Activated T-cell treated with anti-CD3 and anti-CD28 coated beads, Interleukin-2, amount 50 U/mL, for 48 hours (primary cell): ENCODE measurements at places on chromosomes 1 and 21.

DNA sequence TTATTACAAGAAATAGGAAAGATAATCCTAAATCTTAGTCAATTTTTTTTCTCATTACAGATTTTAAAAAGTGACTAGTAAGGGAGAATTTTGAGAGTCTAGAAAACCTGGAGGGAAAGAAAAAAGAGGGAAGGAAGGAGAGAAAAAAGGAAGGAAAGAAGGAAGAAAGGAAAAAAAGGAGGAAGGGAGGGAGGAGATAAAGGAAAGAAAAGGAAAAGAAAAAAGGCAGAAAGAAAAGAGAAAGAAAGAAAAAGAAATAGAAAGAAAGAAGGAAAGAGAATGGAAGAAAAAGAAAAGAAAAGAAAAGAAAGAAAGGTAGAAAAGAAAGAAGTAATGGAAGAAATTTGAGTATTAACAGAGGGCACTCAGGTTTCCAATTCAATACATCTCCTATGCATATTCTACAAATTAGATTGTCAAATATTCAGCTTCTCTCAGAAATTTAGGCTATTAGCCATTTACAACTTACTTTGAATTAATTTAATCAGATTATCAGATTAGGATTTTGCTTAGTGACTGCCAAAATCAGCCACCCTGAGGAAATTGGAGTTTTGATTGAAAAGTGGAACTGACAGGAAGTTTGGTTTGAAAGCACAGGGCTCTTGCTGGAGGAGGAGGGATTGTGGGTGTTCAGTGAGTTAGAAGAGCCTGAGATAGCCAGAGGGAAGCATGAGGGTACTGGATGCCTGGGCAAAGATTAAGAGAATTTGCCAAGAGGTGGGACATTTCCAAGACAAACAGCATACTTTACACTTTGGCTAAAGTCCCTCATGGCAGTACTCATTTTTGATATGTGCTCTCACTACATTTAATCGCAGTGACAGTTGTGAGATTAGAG lies 677.8 kb downstream of the USP25 start:
- DNase-seq = no peak

DNA sequence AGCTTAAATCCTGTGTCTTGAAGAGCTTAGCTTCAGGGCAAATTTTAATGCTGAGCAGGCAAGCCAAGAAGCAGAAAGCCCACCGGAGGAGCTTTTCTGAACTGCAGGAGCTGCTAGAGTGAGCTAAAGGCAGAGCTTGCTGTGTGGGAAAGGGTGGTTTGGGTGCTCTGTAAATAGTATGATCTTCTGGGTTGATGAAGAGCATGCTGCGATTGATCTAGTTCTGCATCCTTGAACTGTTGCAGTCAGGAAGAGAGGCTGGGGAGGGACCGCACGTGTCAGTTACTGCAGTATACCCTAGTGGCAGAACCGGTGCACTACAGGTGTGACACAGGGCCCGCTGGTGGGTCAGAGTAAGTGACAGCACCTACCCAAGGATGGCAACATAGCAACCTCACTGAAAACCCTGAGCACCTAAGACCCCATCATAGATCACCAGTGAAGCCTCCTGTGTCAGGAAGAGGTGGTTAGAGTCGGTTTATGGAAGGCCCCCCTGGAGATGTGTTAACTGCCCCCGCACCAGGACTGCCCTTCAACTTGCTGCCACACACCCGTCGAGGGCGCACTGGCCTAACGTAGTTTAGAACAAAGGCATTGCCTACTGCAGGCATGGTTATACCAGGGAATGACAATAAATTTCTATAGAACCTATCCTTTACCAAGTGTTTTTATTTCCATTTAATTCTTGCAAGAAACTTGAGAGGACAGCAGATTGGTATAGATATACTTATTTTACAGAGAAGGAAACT lies 146.0 kb upstream of the KIAA0040 start:
- peak; percentile 75 for DNase-seq

DNA sequence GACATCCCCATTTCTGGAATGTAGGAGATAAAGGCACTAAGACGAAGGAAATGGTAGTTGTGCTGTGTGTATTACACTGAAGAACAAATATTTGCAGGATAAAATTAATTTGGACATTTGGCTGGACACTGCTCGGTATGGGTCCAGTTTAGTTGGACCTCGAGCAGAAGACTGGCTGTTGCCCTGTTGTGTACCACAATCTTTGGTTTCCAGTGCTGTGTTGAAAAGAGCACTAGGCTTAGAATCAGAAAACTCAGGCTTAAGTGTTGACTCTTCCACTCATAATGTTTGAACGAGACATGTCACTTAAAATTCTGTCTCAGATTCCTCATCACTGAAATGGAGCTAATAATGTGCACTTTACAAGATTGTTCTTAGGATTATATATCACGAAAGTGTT lies 1.2 kb upstream of the ARPC5 start:
- DNase-seq = no peak

DNA sequence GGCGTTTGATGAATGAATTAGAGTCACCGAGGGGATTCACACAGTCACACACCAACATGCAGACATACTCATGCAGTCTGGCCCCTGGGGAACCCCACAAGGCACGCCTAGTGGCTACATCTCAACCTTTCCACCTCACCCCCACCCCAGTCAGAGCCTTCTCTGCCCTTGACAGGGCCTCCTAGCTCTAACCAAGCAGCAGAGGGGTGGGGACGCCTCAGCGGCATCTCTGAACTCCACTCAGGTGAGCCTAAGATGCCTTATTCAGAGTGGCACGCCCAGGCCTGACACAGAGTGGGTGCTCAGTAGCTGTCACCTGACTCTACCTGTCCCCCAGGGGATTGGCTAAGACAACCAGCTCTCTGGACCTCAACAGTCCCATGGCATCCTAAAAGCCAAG lies 3.7 kb upstream of the SDC3 start:
- DNase-seq = no peak

GRCh38 chr1:76786222-76786621 lies 81.1 kb upstream of the ST6GALNAC5 start:
- DNase-seq = no peak

GRCh38 chr1:181987334-181987895 lies 74.1 kb downstream of the ZNF648 start:
- DNase-seq = no peak

DNA sequence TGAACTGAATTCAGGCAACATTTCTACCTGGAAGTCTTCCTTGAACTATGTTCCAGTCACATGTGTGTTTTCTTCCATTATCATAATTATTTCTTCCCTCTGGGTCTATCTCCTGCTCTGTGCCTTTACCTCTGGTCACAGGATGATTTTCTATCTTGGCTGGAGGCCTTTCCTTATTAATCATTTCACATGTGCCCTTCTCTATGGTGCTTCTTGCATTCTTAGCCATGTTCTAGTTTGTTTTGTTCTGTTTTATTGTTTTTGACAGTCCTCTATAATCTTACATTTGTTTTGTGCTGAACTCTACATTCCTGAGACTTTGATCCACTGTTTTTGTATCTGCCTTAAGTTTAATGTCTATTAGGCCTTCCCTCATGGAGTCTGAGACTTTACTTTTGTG lies 51.0 kb downstream of the SGIP1 start:
- DNase-seq = no peak

- DNase-seq = no peak
Observed at GRCh38 chr1:159184201-159184600, 12.8 kb downstream of the CADM3 start.

GRCh38 chr1:199821029-199821779 lies 206.3 kb upstream of the NR5A2 start:
- no peak for DNase-seq

DNA sequence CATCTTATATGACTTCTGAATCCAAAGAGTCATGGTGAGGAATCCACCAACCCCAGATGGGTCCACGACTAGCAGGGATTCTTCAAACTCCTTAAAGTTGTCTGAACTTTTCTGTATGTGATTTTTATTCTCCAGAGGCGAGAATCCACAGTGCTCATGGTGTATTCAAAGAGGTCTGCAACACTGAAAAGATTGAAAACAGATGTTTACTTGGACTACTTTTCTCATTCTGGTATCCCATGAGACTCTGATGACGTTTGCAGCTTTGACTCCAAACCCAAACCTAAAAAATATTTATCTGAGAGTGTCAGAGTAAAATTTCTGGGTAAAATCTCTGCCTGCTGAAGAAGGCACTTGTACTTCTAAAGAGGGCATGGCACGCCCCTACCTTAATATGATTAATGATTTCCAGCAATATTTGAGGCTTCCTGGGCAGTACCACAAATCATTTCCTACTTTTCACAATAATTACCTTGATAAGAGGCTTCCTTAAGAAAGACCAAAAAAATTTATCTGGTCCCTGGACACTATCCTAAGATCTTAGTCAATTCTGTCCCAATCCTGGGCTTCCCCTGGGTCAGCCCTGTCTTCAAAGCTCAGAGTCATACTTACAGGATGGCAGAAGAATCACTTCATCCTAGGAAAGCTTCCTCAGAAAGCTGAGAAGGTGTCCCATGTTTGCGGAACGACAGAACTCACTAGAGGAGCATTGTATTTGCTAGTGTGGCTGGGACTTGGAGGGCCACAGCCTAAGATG lies 76.5 kb upstream of the MAP10 start:
- no peak for DNase-seq

DNA sequence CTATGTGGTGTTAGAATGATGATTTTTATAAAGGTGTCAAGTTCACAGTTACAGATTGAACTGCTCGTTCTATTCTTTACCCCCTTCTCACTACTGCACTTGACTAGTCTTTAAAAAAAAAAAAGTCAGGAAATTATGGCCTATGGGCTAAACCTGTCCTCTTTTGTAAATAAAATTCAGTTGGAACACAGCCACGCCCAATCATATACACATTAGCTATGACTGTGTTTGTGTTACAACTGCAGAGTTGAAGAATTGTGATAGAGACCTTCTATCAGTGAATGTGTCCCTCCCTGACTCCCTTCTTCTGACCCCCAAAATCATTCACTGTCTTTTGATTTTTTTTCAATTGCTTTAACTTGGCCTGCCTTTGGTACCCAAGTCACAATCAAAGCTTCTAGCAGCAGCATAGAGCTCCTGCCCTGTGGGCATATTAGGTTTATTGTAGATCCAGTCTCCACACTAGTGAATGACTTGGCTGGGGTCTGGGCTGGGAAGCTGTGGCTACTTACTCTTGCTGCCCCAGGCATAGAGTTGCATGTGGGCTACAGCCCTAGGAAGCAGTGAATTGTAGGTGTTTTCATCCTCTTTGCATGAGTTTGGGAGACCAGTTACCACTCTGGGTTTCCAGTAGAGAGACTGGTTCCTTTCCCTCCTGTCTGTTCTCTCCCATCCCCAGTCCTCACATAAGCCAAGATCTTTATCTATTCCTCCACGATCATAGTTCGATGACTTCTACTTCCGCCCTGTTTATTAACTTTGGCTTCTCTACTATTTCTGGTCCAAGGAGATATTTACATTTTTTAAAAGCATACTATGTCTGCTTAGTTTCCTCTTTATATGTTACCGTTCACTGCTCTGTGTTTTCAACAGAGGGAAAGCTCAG lies 249.9 kb downstream of the FMN2 start:
- DNase-seq = no peak

- DNase-seq = no peak
Observed at GRCh38 chr1:165858967-165859845, 31.8 kb downstream of the UCK2 start.

GRCh38 chr1:243568793-243569192 lies 281.2 kb downstream of the AKT3 start:
- DNase-seq = no peak

DNA sequence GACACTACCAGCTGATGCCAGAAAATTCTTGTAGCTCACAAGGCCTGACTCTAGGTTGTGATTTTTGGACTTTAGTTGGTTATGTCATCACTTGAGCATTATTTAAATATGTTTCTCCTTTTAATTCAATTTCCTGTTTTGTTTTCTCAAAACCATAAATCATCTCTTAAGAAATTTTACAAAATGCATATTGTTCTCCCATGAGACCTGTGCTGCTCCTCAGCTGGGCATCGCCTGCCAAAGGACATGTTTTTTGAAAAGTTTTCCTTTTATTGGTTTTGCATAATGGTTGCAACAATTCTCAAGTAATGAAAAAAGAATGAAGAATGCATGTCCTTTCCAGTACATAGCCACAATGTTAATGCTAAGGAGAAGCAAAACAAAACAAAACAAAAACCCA lies 204.7 kb upstream of the LYPLAL1 start:
- no peak for DNase-seq

GRCh38 chr1:62281922-62282555 lies 37.2 kb downstream of the KANK4 start:
- no peak for DNase-seq

GRCh38 chr21:26041431-26042180 lies 129.0 kb downstream of the APP start:
- DNase-seq = no peak

DNA sequence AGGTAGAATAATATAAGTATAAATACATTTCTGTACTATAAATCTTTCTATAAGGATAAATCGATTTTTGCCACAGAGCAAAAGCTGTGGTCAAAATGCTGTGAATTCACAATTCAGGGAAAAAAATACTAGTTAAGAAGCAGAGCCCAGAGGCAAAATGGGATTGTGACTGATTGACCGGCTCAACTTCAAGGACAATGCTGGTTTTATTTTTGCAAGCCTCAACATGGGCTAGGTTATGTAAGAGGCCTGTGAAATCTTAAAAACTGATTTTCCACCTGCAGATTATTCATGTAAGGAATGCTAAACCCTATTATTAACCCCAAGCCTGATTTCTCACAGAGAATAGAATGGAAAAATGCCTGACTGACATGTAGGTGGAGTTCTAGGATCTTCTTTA lies 155.1 kb downstream of the HHAT start:
- no peak for DNase-seq

DNA sequence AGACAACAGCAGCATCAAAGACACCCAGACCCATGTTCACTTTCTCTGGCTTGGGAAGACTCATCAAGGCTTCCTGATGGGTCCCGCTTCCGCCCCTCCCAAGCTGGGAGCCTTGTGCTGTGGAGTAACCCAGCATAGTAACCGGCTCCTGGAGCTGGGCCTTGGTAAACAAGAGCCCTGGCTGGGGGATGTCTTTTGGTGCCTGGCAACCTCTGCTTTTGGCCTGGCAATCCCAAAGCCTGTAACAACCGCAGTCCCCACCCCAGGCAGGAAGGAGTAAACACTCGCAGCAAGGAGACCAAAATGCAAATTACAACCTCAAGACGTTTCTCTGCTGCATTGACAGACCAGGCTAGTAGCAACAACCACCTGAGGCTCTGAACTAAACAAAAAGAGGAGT lies 16.9 kb upstream of the THRAP3 start:
- no peak for DNase-seq

DNA sequence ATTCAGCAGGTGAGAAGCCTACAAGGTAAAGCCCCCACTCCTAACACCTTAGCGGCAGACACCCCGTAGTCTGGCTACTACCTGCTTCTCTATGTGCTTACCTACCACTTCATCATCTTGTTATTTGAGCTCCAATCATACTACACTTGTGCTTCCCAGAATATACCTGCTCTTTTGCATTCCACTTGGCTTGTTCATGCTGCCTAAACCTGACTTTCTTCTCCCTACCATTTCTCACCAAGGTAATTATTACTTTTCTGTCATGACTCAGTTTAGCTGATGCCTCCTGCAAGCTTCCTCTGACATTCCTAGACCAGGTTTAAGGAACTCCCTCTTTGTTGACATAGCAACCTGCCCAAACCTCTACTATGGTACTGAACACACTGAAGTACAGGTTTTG lies 495.6 kb upstream of the C1orf87 start:
- no peak for DNase-seq
